ENCODE measurements at places on chromosomes 12 and 14.

DNA sequence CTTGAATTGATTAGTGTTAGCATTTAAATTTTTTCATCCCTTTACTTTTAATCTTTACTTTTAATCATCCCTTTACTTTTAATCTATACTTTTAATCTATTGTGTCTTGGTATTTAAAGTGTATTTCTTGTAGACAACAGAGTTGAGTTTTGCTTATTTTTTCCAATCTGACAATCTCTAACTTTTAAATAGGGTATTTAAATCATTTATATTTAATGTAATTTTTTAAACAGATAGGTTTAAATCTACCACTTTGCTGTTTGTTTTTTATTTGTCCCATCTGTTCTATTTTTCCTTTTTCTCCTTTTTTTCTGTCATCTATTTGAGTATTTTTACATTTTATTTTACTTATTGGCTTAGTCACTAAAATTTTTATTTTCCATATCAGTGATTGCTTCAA, 68.3 kb downstream of the TTC7B start:
- no peak for DNase-seq

DNA sequence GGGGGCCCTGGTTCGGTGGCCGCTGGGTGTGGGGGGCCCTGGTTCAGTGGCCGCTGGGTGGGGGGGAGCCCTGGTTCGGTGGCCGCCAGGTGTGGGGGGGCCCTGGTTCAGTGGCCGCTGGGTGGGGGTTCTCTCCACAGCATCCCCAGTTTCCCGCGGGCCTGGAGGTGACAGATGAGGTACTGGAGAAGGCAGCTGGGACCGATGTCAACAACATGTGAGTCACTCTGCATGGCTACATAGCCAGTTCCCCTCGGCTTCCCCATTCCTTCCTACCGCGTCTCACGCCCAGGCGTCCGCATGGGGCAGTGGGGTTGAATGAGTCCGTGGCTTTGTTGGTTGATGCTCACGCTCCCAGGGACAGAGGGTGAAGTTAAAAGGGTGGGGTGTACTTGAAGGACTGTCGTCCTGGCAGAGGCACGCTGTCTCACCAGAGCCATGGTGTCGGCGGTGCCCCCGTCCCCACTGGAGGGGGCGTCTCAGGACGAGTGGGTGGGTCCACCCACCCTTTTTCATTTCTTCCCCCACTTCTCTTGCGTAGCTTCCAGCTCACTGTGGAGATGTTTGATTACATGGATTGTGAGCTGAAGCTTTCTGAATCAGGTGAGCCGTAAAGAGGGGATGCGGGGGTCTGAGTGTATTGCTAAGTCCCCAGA, 15.6 kb downstream of the HIP1R start:
- no peak for DNase-seq

DNA sequence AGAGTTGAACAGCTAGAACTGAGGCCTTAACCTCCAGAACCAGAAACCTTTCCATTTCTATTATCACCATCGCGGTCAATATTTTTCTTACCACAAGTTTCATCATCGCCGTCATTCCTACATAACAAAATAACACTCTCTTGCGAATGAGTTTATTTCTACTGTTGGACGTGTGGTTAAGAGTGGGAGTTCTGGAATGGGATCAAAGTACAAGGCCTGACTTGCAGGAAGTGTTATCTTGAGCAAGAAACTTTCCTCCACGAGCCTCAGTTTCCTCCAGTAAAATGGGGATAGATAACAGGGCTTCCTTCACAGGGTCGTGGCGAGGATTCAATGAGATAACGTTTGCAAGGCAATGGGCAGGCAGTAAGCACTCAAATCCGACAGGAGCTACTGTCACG, 652 bp downstream of the SART3 start:
- no peak for DNase-seq

GRCh38 chr12:65742018-65743010, 82.0 kb upstream of the HMGA2 start:
- DNase-seq: no peak

DNA sequence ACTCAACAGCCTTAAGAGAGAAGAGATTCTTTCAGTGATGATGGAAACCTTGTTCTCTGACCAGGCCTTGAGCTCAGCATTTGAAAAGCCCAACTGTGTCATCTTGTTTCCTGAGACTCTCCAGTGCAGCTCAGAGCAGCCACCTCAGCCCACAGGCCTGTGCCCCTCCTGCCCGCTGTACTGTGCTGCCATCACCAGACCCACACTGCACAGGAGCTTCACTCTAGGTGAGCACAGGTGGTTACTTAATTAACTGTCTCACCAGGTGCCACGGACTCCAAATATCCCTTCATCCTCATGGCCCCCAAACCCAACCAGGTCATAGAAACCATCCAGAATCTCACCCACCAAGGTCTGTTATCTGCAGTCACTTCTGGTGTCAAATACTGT, 51.3 kb downstream of the JAG2 start:
- DNase-seq: no peak

DNA sequence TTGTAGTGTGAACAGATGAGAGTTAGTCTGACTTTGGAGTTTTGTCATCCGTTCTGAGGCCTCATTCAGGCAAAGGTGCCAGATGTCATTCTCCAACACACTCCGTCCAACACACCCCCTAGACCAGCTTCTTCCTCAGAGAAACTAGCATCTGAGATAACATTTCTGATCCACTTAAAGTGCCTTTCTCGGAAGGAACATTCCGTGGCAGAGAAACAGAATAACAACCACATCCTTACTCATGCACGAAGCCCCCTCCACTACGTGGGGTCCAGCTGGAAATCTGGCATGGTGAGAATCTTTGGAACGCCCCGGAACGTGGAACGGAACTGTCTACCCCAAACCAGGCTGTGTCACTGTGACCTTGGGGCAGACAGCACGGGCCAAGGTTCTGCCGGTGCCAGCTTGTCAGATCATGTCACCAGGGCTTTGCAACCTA, 17.0 kb upstream of the BCL7A start:
- DNase-seq: no peak

GRCh38 chr12:45737638-45738037, 8.1 kb downstream of the ARID2 start:
- DNase-seq: no peak

GRCh38 chr12:11171969-11172675, 1.1 kb downstream of the SMIM10L1 start:
- no peak for DNase-seq

DNA sequence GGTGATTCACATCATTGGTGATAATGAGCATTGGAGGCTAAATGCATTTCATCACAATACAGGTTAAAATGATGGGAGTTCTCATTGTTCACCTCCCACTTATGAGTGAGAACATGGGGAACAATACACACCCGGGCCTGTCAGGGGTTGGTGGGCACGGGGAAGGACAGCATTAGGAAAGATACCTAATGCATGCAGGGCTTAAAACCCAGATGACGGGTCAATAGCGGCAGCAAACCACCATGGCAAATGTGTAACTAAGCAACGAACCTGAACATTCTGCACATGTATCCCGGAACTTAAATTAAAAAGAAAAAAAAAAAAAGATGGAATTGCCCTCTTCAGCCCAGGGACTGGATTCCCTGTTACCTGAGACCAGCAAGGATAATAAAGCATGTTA, 2.3 kb upstream of the LUM start:
- no peak for DNase-seq

DNA sequence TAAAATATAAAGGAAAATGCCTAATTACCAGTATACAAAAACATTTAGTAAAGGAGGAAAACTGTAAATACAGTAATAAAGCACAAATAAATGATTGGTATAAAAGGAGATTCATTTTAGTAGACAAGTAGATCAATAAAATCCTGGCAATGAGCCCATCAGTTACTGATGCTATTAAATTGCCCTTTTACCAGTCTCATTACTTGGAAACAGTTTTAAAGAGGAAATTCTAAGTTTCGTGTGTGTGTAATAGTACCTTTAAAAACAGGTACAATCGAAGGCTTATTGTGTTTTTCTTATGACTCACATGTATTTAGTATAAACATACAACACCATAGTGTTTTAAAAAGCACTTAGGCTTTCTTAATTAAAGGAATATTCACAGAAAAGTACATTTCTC, 46.4 kb upstream of the SYT10 start:
- DNase-seq: no peak

DNA sequence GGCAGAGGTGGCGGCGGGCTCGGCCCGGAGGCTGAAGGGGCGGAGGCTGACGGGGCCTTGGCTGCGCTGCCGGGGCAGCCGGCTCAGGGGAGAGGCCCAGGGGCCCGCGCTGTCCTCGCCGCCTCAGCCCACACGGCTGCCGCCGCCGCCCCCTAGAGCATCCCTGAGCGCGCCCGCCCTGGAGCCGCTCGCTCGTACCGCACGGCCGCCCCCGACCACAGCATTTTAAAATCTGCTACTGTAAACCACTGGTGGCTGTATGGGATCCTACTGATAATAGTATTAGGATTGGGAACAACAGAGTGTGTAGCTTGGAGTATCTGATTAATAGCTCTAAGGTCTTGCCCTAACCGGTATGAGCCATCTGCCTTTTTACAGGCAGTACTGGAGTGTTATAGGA, 22.2 kb upstream of the EDDM3A start:
- DNase-seq: no peak

DNA sequence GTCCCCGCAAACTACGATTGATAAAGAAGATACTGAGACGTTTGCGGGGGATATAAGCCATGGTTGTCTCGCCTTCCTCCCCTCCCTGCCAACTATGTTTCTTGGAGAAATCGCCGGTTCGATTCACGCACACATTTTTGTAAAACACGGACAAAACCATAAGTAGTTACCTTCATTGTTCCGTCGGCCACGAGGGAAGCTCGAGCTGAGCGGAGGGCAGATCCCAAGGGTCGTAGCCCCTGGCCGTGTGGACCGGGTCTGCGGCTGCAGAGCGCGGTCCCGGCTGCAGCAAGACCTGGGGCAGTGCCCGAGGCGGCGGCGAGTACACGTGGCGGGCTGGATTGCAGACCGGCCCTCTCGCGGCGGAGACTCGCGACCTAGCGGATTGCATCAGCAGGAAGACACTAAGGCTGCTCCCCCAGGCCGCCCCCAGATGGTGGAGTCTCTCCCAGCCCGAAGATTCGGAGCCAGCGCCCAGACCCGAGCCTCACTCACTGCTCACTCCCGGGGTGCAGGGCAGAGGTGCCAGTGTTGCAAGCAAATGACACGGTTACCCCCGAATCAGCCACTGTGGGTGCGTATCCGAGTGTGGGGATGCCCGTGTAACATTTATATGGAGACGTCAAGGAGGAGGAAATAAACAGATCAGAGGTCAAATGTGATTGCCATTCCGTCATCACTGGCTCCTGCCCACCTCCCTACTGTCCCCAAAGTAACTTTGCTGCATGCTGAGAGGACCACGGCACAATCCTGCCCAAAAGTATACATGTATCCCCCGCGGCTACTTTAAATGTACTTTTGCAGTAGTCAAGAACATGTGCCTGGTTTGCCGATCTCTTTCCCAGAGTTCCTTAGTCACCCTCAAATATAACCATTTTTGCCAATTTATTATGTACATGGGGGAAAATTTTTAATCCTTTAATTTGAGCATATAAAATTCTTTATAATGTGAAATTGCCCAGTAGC, at the start of gene BCAT1:
BCAT1 (minus strand) TSS at position 345 of the 966 bp plus-strand sequence; CDS start at position 176, 169 bp downstream.
- DNase-seq: peak; percentile 6

DNA sequence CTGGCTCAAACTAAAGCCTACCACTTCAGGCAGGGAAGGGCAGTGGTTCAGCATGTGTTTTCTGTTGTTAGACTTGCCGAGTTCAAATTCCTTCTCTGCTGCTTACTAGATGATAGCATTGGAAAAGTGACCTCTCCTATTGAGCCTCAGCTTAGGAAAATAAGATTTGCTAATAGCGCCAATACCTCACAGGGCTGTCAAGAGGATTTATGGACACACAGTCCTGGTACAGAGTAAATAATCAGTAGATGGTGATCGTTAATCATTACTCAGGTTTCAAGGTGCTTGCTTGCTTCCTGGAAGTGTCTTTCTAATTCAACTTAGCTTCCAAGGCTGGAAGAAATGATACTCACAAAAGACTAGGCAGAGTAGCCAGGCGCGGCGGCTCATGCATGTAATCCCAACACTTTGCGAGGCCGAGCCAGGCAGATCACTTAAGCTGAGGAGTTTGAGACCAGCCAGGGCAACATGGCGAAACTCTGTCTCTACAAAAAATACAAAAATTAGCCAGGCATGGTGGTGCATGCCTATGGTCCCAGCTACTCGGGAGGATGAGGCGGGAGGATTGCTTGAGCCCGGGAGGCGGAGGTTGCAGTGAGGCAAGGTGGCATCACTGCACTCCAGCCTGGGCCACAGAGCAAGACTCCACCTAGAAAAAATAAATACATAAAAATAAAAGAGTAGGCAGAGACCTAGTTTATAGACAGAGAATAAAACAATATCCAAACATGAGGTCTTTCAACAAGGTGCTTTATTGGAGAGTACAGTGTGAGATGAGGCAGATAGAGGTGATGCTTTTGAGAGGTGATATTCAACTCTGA, 6.0 kb downstream of the PLA2G1B start:
- no peak for DNase-seq

DNA sequence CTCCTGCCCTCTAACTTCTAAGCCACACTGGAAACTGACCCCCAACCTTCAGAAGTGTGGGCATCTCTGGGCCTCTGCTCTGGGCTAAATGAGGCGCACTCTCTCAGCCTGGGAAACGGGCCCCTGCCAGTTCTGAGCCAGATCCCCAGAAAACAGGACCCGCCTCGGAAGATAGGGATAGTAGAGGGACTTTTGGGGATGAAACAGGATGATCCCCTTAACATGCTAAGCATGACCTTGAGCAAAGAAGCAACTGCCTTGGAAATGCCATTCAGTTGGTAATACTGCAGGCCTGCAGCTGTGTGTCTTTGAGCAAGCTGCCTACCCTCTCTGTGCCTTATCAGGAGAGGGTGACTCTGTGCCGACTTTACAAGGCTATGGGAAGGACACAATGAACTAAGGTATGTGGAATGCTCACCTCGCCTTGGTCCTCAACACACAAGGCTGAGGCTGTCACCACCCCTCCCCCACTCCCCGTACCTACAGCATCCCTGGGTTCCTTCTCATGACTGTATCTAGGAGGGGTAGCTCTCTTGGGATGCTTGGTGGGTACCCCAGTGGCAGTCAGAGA, 54.0 kb downstream of the NCOR2 start:
- no peak for DNase-seq

GRCh38 chr14:75252254-75252837, 26.3 kb upstream of the FOS start:
- no peak for DNase-seq

DNA sequence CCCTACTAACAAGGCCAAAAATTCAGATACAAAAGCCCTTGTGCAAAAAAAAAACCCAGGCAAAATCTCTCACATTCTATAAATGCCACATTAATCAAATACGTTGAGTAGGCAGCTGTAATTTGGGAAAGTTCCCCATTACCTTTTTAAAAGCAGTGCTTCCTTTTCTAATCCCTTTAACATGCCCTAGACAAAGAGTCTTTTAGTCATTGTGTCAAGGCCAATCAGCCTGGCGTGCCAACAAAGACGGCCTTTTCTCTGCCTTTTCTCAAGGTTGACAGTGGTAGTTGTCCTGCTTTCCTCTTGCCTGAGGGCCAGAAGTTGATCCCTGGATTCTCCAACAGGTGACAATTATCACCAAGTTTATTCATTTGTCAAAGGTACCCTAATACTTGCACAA, 62.5 kb upstream of the METAP2 start:
- no peak for DNase-seq

GRCh38 chr12:113186666-113187325, 1.3 kb downstream of the RITA1 start:
- DNase-seq: no peak

GRCh38 chr12:68240975-68241374, 12.4 kb downstream of the IL22 start:
- DNase-seq: peak; percentile 13
